GM12892 (cell line): ENCODE measurements at places on chromosomes 3 and 15.

DNA sequence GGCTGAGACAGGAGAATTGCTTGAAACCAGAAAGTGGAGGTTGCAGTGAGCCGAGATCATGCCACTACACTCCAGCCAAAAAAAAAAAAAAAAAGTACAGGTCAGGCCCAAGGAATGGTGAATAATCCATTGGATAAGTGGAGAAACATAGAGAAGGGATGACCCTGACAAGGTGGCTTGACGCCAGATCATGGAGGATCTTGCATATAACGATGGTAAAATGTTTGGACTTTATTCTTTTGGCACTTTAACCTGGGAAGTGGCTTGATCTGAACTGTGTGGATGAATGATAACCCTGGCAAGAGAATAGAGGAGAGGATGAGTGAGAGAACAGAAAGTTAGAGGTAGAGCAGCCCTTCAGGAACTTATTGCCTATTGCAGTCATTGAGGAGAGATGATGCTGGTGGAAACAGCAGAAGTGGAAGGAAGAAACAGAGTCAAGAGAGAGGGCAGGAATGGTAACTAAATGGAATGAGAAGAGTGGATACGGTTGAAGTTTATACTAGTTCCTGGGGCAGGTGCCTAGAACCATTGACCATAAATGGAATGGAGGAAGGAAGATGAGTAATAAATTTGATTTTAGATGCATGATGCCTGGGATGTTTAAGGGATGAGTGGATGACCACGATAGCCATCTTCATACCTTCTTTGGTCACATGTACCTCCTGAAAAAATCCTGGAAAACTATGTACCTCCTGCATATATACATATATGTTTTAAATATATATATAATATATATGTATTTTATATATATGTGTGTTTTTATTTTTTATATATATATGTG lies 57.8 kb downstream of the BLM start:
- no peak for DNase-seq

- no peak for DNase-seq
Measured at GRCh38 chr3:177657243-177657642, 460.0 kb upstream of the TBL1XR1 start.

- no peak for DNase-seq
Measured at GRCh38 chr15:100651253-100651652, 48.9 kb downstream of the ASB7 start.

- no peak for DNase-seq
Measured at GRCh38 chr15:72184165-72184811, 13.3 kb downstream of the GRAMD2A start.

GRCh38 chr3:168531116-168531515 lies 435.4 kb upstream of the GOLIM4 start:
- no peak for DNase-seq

DNA sequence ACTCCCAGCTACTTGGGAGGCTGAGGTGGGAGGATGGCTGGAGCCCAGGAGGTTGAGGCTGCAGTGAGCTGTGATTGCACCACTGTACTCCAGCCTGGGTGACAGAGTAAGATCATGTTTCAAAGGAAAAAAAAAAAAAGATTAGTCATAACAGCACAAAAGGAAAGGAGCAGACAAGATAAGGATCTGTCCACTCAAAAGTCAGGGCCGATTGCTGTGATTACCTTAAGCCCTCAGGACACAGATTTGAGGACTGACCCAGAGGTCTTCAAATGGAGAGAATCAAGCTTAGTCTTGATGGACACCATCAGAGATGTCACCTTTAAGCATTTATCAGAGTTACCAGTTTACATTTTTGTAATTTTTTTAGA lies 23.9 kb upstream of the HEG1 start:
- DNase-seq, result no peak

DNA sequence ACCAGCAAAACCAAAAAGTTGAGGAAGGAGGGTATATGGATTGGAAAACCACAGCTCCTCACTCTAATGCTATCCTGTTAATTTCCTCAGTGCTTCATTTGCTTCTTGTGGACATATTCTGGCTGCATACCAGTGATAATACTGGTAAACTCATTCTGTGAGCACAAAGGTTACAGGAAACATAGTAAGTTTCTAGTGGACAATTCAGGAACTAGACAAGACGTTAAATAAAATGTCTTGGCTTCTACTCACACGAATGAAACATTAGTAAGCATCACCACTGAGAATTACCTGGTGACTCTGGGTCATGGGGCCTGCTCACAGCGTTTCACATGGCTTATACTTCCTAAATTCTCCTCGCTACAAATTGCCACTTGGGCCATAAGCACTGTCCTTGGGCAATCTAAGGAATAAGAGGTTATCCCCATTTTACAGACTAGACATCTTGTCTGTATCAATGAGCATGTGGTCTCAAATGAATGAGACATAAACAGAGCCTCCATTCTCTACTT lies 20.1 kb upstream of the PPIB start:
- no peak for DNase-seq

DNA sequence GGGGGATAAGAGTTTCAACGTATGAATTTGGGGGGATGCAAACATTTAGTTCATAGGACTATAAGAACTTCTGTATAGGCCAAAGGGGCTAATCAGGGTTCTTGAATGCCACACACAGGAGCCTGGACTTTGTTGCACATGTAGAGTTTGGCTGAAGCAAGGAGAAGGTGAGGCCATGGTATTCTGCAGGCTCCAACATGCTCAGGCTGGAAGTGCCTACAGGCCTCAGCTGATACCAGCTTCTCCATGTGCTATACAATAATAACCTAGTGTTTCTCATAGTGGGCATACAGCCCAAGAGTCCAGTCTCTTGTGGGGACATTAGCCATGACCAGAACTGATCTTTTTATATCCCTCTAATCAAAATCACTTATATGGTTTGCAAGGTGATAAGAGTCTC lies 399.7 kb upstream of the MCTP2 start:
- DNase-seq, result no peak

DNA sequence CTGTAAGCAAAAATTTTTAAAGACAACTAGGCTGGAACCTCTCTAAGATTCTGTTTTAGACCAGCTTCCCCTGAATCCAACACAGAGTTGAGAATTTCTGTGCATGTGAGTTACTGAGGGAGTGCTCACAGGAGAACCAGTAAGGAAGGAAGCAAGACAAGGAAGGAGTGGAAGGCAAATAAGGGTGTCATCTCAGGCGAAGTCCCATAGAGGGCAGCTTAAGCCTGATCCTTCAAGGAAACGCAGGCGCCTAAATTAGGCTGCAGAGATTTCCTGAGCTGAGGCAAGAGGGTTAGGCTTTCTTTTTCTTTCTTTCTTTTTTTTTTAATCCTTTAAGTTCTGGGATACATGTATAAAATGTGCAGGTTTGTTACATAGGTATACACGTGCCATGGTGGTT lies 36.2 kb upstream of the COL6A6 start:
- no peak for DNase-seq

GRCh38 chr15:75353604-75354003 lies 6.8 kb downstream of the NEIL1 start:
- peak; percentile 25 for DNase-seq

DNA sequence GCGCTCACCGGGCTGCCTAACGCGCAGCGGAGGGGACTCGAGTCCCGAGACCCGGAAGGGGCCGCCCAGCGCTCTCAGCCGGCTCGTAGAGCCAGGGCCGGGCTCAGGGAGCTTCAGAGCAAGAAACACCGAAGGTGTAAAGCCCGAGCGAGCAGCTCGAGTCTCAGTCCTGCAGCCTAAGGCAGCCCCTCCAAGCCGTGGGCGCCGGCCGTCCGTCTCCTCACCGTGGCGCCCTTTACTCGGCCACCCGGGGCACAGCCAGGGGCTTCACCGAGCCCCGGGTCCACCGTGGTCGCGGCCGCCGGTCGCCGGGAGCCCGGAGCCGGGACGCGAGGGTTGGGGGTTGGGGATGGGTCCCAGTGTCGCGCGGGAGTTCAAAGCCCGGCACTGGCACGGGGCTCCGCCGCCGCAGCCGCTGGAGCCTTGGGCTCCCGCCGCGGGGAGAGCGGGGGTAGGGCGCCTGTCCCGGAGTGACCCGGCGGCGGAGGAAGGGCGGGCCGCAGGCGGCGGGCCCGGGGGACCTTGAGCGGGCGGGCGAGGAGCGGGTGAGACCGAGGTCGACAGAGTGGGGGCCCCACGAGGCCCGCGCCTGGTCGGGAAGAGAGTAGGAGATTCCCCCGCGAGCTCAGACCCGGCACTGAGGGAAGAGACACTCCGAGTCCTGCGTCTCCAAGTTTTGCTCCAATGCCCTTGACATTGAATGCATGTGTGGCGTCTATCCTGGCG lies 26.9 kb upstream of the THRB start:
- DNase-seq, result no peak

- DNase-seq, result no peak
Measured at GRCh38 chr3:148625095-148625736, 72.5 kb upstream of the AGTR1 start.

DNA sequence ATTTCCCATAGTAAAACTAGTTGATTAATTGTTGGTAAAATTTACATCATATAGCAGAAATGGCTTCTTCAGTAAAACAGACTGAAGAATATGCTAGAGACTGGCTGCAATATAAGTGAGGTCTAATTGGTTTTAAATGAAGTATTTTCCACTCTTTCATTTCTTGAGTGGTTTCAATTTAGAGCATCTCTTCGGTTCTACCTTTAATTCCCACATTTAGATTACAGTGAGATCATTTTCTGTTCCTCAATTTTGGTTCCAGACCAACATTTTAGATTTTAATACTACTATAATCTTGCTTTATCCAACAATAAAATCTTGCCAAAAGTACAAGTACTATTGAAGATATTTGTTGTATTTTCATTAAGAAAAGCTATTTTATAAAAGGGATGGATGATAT lies 1.0 kb upstream of the LRCH3 start:
- no peak for DNase-seq

GRCh38 chr3:11059090-11059798 lies 66.7 kb downstream of the SLC6A1 start:
- DNase-seq, result no peak

GRCh38 chr15:75008221-75008625 lies 12.9 kb downstream of the SCAMP5 start:
- no peak for DNase-seq

DNA sequence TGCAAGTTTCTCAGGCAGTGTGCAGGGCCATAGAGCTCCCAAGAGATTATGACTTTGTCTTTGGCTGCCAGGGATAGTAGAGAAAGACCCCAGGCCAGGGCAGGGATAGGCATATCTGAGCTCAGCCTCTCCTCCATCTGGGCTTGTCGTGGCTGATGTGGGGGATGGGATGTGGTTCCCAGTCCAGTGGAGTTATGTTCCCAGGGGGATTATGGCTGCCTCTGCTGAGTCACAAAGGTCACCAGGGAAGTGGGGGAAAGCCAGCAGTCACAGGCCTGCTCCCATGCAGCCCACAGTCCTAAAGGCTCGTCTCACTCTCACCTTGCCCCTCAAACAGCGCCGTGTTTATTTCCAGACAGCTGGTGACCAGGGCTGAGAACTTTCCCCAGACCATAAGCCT lies 354.9 kb downstream of the SI start:
- no peak for DNase-seq

- DNase-seq, result no peak
Measured at GRCh38 chr15:78974272-78974918, 29.5 kb upstream of the CTSH start.

DNA sequence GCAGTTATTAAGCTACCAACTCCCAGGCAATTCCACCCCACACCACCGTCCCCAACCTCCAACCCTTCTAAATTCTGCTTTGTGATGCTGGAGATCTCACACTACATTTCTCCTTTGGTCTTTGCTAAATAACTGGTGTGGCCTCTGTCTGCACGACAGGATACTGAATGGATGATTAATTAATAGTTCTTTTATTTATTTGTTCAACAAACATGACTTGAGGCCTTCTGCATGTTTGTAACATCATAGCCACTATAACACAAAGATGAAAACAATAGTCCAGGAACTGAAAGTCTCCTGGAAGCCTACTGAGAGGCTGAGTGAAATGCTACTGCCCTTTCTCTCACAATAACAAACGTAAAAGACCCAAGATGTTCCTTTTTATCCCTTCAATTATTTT lies 609.5 kb upstream of the UBE2E2 start:
- no peak for DNase-seq

GRCh38 chr15:100174159-100174903 lies 167.4 kb downstream of the ADAMTS17 start:
- no peak for DNase-seq
